ENCODE measurements at places on chromosomes 12 and 14. TPM values are rescaled to one million over a fixed set of nuclear protein-coding genes. Genes with fewer than 3 reads are reported as not detected.

The ZNF891 gene
- 0.90 TPM for polyA plus RNA-seq

The MGAT4C gene
- polyA plus RNA-seq = 0.28 TPM

- DNase-seq = peak; percentile 75
Measured at GRCh38 chr12:31369712-31370521, 44.0 kb upstream of the SINHCAF start.

DNA sequence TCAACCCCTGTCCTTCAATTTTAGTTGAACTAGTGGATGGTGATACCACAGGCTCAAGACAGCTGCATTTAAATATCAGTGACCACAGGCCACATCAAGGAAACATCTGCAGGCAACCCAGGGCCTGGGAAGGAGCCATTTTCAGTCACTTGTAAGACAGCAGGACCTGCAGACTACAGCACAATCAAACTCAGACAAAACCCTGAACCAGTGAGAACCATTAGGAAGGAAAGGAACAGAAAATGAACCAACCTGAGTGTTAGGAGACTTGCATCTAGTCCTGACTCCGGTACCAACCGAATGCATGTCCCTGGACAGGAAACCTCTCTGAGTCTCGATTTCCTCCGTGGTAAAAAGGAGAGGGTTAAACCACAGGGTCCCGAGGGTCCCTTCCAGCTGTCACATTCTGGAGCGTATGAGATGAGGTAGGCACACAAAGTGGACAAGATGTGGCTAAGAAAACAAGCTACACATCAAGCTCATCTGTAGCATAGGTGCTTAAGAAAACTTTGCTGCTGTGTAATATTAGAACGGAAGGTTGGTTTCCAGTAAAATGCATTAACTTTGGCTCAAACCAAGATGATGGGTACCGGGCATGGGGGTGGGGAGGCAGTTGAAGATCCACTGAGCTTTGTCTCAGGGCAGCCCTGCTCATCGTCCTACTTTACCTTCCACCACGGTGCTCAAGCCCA lies 1.6 kb upstream of the CDKN1B start:
- no peak for DNase-seq

DNA sequence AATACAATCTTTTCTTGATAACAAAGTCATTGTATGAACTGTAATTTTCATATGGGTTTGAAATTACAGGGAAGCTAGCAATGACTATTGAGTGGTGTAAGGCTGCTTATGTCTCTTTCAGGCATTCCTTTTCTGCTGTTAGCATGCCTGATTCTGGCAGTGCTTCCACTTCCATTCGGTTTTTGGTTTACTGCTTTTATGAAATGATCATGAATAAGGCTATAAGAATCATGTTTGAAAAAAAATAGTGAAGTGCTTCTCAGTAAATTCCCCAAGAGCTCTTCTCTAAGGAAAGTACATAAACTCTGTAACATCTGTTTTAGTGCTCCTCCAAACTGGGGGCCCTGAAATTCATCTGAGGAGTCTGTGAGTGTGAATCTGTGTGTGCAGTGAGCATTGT lies 434.0 kb upstream of the RGS6 start:
- no peak for DNase-seq

GRCh38 chr14:84792722-84793410 lies 737.1 kb upstream of the FLRT2 start:
- DNase-seq = no peak

DNA sequence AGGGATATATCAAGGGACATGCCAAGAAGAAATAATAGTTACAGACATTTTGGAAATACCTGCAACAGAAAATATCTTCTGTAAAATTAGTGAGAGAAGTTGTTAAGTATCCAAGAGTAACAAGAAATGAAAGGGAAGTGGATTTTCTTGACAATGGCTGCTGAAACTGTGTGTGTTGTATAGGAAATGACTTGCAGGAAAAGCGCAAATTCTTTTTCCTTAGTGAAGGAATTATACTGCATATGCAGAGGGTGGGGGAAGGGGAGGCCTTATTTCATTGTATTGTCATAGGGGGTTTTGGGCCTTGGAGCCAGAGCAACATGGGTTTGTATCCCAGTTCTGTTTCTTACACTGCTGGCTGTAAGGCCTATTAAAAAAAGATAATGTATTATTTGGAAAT lies 84.4 kb upstream of the DDHD1 start:
- DNase-seq = no peak
